ENCODE measurements at places on chromosomes 16 and 17. TPM values are rescaled to one million over a fixed set of nuclear protein-coding genes. Genes with fewer than 3 reads are reported as not detected.

The XPO6 gene
- total RNA-seq = 128 TPM

The TNS4 gene
- total RNA-seq = 0.39 TPM

The ZP2 gene
- total RNA-seq = not detected

The IL17C gene
- not detected for total RNA-seq

The RASD1 gene
- 0.42 TPM for total RNA-seq

The EXOSC6 gene
- total RNA-seq = 66.6 TPM

The KRTAP4-9 gene
- not detected for total RNA-seq

The BAHCC1 gene
- 32.3 TPM for total RNA-seq

The PPP1R27 gene
- not detected for total RNA-seq

The EPN3 gene
- not detected for total RNA-seq

The VAT1L gene
- not detected for total RNA-seq

The PRSS22 gene
- not detected for total RNA-seq

The KRT40 gene
- total RNA-seq = not detected

DNA sequence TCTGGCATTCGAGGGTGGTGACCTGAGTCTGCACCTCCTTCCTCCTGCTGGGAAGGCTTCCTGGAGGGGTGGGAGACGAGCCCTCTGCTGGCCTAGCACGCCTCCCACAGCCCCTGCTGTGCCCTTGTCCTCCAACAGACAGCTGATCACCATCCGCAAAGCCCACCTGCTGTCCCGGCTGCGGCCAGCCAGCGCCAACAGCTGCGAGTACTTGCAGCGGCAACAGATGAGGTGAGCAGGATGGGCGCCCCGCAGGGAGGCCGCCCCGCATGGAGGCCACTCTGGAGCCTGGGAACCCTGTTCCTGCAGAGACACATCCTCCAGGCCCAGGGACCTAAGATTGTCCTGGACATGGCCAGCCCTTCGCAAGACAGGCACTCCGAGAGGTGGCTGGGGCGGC is 21.6 kb downstream of the UBALD1 start:
- no peak for DNase-seq

DNA sequence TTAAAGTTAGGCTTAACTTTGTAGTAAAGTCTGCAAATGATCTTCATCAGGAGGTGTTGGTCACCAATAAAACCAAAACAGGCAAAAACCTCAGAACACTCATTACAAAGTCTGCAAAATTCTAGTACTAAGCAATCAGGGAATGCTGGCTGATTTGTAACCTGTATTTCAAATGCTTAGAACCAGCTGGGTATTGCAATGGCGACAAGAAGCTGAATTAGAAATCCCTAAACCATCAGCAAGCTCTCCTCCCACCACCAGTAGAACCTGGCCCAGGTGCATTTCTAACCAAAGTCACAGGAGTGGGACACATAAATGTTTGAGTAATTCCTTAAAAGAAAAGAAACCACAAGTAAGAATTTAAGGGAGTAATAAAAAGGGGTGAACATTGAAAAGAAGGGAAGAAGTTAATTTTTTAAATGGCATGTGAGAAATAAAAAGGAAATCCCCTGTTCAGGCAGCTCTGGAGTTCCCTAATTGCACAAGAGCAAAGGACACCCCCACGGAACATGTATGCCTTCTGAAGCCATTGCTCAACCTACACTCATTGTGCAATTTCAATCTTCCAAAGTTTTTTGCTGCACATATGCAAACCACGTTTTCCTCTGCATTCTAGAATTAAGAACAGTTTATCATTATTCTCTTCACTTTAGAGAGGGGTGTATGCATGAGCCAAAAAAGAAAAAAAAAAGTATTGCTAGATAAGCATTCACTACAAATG is 102.9 kb downstream of the HIC1 start:
- DNase-seq = no peak

- no peak for DNase-seq
These were observed 493 bp downstream of the PLSCR3 start for GRCh38 chr17:7393613-7394451.

DNA sequence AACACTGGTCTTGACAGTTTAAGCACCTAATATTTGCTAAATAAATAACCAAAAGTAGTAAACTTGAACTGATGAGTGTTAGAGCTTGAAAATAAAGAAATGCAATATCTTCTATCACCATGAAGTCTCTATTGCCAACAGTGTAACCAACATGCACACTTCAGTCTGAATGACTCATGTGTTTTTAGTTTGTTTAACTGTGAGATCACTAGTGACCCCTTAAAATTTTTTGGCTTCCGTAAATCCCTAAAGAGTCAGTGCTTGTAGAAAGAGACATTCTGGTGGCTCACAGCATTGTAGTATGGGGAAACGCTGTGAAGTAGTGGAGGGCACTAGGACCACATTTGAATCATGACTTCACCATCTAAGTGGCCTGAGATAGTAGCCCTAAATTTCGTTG is 341.1 kb downstream of the PMP22 start:
- DNase-seq = no peak

DNA sequence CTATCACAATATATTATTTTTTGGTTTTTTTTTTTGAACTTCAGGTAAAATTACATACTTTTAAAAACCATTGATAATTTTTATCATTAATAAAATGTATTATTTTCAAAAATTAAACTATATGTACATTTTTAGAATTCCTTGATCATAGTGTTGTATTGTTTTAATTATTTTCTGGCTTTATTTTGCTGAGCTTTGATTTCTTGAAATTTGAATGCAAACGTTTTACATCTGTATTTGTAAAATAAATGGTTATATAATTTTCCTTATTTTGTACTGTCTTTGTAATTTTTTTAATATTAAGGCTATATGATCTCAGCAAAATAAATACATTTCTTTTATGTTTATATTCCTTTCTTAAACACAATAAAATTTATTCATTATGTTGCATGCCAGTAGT is 125.6 kb downstream of the KIF2B start:
- DNase-seq = no peak

DNA sequence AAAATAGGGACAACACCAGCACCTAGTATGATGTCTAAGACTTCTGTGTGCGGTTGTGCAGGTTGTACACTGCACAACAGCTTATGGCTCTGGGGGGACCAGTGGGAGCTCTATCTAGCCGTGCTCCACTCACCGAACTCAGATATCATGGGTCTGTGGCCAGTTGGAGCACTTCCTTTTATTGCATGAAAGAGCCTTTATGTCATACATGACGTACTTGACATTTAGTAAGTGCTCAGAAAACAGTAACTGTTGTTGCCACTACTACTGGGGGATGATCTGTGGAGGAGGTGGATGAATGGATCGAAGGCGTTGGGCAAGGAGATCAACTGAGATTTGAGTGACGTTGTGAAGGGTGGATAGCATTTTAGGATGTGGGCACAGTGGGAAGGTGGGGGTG is 368.8 kb downstream of the SNX29 start:
- DNase-seq = no peak

GRCh38 chr17:79361873-79362771 is 248.7 kb downstream of the RBFOX3 start:
- no peak for DNase-seq

- DNase-seq = no peak
These were observed 1.7 kb upstream of the DBNDD1 start for GRCh38 chr16:90020838-90021382.

GRCh38 chr16:52128361-52128760 is 418.6 kb downstream of the TOX3 start:
- DNase-seq = no peak

DNA sequence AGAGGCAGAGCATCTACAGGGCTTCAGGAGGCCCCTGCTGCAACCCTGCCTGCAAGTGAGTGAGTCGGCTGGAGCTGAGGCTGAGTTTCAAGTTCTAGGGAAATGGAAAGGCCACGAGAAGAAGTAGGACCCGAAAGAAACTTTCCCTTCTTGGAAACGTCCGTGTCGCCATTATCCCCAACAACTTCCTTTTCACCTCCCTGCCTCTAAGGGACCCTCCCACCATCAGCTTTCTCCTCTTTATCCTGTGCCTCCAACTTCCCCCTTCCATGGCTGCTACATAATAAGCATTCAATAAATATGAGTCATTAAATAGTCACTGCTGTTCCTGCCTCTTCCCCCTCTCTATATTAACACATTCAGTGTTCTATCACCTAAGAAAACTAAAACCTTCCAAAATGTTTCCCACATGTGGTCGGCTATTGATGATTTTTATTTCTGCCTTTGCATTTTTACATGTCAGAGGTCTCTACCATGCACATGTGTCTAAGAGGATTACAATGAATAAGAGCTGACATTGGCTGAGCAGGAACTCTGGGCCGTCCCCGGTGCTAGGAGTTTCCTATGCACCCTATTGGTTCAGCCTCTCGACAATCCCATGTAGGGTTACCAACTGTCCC is 115.9 kb upstream of the TNRC6C start:
- DNase-seq = no peak

DNA sequence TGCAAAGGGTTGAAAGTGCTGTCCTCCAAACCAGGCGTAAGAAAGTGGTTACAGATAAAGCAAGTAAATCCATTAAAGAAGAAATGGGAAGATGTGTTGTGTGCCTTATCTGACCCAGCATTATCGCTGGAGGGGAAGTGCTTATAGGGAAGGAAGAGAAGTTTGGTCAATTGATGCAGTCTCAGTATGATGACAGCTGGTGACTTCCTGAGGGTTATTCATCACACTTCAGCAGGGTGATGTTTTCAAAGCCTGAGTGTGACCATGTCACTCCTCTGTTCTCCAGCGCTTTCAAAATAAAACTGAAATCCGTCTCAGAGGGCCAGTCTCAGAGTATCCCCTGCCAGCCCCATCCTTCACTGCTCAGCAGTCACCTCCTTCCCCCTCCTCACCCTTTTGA is 505.4 kb upstream of the RBFOX1 start:
- no peak for DNase-seq

- no peak for DNase-seq
These were observed 22.0 kb downstream of the KPNA2 start for GRCh38 chr17:68057531-68057952.

- DNase-seq = peak; percentile 21
These were observed 206.9 kb downstream of the RAB11FIP4 start for GRCh38 chr17:31598399-31598782.

DNA sequence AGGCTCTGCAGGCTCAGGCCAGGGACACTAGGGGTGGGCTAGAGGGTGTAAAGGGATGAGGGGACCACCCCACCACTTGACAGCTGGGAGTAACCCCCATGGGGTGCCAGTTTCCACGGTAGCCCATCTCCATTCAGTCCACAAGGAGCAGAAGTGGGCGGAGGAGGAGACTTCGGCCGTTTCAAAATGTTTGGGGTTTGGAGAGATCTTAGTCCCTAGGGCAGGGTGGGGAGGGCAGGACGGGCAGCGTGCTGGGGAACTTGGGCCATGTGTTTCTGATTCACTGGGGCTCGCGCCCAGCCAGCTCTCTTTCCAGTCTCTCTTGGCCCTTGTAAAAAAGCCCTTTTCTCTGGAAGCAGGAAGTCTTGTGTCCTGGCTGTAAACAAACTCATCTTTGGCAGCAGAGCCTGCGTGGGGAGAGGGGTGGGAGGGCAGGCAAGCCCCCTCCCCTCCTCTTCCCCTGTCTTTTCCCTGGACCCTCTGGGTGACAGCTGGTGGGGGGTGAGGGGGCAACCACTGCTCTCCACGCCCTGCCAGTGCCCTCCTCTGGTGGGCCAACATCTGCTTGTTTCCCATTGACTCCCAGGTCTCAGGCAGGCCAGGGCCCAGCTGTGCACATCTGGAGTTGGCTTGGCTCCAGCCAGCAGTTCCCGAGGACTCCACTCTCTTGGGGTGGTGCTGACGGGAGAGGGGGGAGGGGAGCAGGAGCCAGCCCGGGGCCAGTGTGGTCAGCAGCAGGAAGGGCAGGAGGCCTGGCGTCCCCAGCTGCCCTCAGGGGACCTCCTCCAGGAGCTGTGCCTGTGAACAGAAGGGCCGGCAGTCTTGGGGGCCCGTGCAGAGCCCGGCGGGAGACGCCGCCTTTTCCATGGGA is 8.1 kb downstream of the CYGB start:
- DNase-seq = no peak

DNA sequence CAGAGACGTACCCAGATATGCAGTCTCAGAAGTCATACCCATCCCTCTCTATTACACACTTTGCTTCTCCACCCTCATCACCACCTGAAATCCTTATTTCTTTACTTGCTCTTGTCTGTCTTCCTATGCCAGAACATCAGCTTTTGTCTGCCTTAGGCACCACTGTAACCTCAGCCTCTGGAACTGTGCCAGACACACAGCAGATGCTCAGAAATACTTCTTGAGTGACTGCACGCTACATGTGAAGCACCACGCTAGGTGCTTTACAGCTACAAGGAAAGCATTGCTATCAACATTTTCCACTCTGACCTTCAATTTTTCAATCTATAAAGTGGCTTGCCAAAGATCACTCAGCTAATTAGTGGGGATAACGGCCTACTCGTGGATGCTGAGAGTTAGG is 226.8 kb downstream of the CHD9NB start:
- DNase-seq = no peak

DNA sequence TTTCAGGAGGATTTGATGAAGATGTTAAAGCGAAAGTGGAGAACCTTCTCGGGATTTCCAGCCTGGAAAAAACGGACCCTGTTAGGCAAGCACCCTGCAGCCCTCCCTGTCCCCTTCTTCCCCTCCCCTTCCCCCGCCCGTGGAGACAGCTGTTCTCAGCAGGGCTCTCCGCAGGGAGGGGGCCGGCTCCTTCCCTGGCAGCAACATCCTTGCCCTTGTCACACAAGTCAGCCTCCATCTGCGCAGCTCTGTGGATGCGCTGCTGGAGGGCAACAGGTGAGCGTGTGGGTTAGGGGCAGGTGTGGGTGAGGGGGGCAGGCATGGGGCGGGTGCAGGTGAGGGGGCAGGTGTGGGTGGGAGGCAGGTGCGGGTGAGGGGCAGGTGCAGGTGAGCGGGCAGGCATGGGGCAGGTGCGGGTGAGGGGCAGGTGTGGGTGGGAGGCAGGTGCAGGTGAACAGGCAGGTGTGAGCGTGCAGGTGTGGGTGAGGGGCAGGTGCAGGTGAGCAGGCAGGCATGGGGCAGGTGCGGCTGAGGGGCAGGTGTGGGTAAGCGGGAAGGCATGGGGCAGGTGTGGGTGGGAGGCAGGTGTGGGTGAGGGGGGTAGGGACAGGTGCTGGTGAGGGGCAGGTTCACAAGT is 9.4 kb downstream of the CYBC1 start:
- DNase-seq = no peak

- DNase-seq = no peak
These were observed 298.6 kb downstream of the SEC14L1 start for GRCh38 chr17:77439189-77440018.

GRCh38 chr16:35506898-35507194 is 2047.4 kb downstream of the TP53TG3F start:
- no peak for DNase-seq

Data from chondrocyte (in vitro differentiated cells).